Uterus (tissue), 4 donors: ENCODE measurements at places on chromosomes 13 and 19.

GRCh38 chr13:59885076-59885475 lies 278.7 kb downstream of the DIAPH3 start:
- no peak overlapping the region for H3K27ac ChIP-seq
- H3K27me3 ChIP-seq: no peaks in the 10 kb centered on the region
- H3K4me1 ChIP-seq: no peaks in the 10 kb centered on the region
- DNase-seq: no peak
- H3K4me3 ChIP-seq: no peak overlapping the region

GRCh38 chr13:95368998-95369397 lies 67.7 kb upstream of the ABCC4 start:
- no peaks in the 10 kb centered on the region for H3K4me1 ChIP-seq
- no peaks in the 10 kb centered on the region for H3K36me3 ChIP-seq
- no peaks in the 10 kb centered on the region for H3K27me3 ChIP-seq
- no peak overlapping the region for H3K4me3 ChIP-seq

DNA sequence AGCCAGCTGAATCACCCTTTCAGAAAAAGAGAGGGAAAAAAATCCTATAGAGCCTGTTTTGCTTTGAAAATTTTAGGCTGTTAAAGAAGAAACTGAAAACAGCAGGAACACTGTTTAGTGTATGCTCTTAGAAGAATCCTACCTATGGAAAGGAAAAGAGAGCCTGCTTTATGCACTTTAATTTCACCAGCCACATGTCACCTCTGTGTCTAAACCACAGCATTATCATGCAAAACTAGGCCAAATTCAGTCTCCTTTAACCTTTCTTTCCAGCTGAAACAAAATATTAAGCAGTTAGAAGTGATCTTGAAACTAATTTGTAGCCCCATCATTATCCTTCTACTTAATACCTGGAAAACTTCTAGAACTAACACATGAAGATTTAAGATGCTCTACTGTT lies 97.2 kb upstream of the MAB21L1 start:
- no peaks in the 10 kb centered on the region for H3K27me3 ChIP-seq
- H3K27ac ChIP-seq: no peak overlapping the region
- H3K4me3 ChIP-seq: no peak overlapping the region
- H3K4me1 ChIP-seq: no peaks in the 10 kb centered on the region
- no peak for DNase-seq

DNA sequence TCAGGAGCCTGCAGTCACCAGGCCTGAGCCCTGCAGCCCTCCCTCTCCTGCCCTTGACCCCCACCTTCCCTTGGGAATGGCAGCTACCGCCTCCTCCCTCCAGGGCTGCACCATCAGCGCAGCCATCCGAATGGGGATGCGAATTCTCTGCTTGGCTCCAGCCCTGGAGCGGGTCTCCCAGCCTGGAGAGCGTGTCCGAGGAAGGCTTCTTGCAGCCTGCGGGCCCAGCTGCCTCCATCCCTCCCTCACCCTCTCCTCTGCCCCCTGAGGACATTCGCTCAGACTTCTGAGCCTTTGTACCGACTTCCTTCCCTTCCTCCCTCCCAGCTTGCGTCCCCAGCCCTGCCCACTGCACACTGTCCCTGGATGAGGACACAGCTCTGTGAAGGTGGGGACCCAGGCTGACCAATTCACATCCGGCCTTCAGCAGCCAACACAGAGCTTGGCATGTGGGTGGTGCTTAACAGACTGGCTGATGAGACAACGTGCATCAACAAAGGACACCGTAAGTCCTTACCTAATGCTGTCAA lies 6.0 kb upstream of the NKPD1 start:
- H3K27ac ChIP-seq: no peak overlapping the region
- no peaks in the 10 kb centered on the region for H3K27me3 ChIP-seq
- no peak for DNase-seq
- H3K4me3 ChIP-seq: no peak overlapping the region

DNA sequence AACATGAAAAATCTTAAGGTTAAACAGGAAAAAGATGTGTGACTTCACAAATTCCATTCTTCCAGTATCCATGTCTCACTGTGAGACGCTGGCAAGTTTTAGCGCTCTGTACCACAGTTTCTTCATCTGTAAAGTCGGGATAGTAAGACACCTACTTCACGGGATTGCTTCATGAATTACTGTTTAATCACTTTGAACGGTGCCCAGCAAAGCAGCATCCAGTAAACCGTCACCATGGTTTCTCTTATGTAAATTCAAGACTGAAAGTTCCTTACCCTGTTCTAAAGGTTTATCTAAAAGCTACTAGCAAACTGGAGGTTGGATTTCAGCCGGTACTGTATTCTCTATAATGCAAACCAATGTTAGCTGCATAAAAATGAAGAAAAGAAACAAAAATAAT lies 53.5 kb downstream of the KATNAL1 start:
- DNase-seq: no peak
- no peak overlapping the region for H3K27ac ChIP-seq
- H3K4me1 ChIP-seq: no peaks in the 10 kb centered on the region
- no peaks in the 10 kb centered on the region for H3K36me3 ChIP-seq
- H3K4me3 ChIP-seq: no peak overlapping the region
- H3K27me3 ChIP-seq: no peaks in the 10 kb centered on the region

- DNase-seq: no peak
- H3K4me1 ChIP-seq: no peaks in the 10 kb centered on the region
- no peak overlapping the region for H3K4me3 ChIP-seq
- peaks cover 6% of the 10 kb centered on the region for H3K27me3 ChIP-seq
- H3K27ac ChIP-seq: no peak overlapping the region
Observed at GRCh38 chr13:53200498-53201453, 172.2 kb downstream of the OLFM4 start.

DNA sequence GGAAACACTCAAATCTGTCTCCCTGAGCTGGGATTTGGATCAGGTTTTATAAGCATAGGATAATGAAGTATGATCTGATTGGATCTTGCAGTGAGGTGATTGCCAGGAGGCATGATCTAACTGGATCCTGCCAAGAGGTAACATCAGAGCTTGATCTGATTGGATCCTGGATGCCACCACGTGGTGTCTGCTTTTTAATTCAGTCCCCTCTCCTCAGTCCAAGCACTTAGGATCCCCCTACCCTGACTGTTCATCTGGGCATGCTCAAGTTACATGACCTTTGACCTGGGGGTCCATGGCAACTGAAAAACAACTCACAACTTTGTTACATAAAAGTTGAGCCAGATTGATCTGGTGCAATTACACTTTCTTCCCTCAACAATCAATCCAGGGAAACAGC lies 47.5 kb upstream of the LSM14A start:
- H3K27me3 ChIP-seq: no peaks in the 10 kb centered on the region
- no peak overlapping the region for H3K27ac ChIP-seq
- no peaks in the 10 kb centered on the region for H3K36me3 ChIP-seq
- H3K4me1 ChIP-seq: no peaks in the 10 kb centered on the region
- no peak overlapping the region for H3K4me3 ChIP-seq
- no peak for DNase-seq

GRCh38 chr13:49791315-49791710 lies 1.2 kb downstream of the KPNA3 start:
- peak overlapping the region; percentile 92 for H3K27ac ChIP-seq
- peak overlapping the region; percentile 86 for H3K4me3 ChIP-seq
- no peak for DNase-seq
- H3K4me1 ChIP-seq: no peaks in the 10 kb centered on the region

DNA sequence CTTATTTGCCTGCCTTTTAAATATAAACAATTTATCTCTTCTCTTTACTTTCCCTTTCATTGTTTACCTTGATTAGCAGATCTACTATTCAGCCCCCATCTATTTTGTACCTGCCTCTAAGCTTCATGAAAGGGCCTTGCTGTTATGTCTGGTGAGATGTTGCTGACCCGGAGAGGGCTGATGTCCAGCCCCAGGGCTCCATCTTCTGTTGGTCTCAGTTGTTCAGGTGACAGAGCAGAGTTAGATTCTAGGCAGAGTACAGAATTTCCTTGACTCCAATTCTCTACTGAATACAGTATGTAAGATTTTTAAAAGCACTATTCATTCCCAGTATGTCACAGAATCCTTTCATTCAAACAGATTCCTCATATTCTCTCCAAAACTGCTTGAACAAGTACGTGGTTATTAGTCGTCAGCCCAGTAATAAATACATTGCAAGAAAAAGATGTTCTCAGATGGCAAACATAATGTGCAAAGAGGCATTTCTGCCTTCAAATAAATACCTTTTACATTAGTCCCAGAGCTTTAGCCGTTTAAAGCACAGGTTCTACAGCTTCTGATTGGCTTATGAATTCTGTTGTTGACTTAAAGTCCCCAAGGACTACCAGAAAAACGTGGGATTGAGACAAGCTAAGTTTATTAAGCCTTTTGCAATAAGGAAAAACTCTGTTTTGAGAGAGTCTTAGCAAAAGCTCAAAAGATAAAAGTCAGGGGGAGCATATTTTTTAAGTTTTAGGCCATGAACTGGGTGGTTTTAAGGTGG lies 159.1 kb downstream of the GPC5 start:
- no peaks in the 10 kb centered on the region for H3K36me3 ChIP-seq
- H3K27ac ChIP-seq: no peak overlapping the region
- no peaks in the 10 kb centered on the region for H3K4me1 ChIP-seq

- H3K27ac ChIP-seq: no peak overlapping the region
- H3K27me3 ChIP-seq: no peaks in the 10 kb centered on the region
- H3K4me1 ChIP-seq: no peaks in the 10 kb centered on the region
- no peak overlapping the region for H3K4me3 ChIP-seq
- H3K36me3 ChIP-seq: no peaks in the 10 kb centered on the region
- DNase-seq: no peak
Observed at GRCh38 chr13:73079359-73079758, 20.6 kb downstream of the KLF5 start.

DNA sequence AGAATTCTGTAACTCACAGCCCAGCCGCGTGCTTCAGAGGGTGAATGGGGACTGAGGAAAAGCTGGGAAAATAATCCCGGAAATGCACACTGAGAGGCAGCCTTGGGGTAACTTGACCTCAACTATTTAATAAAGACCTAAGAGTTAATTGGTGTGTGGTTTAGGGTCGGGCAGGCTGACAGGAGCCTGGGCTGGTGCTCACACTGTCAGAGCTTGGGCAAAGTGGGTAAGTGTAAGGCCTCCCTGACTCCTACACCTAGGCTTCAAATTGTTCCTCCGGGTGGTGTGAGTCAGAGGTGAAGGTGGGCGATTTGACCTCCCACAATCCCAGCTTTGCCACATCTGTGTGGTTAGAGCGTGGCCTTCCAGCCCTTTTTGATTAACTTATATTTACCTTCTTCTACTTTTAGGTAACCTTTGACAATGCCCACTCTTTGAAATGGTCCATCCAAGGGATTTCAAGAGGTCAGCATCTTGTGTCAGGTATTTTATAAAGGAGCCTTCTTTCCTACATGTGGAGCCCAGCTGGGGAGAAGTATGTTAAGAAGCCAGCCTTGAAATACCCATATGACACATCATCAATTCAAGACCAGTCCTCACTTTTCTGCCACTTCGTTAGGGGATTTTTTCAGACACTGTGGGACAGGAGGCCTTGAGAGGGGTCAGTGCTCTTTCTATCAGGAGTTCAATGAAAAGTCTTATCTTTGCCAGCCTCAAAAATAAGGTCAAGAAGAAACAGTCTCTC lies 114.2 kb downstream of the NUFIP1 start:
- H3K4me3 ChIP-seq: no peak overlapping the region
- no peak for DNase-seq
- H3K36me3 ChIP-seq: no peaks in the 10 kb centered on the region

- no peaks in the 10 kb centered on the region for H3K27me3 ChIP-seq
- no peak overlapping the region for H3K4me3 ChIP-seq
- peak; percentile 72 for DNase-seq
- peak overlapping the region; percentile 42 for H3K27ac ChIP-seq
- H3K4me1 ChIP-seq: no peaks in the 10 kb centered on the region
Observed at GRCh38 chr13:112812306-112813055, 122.6 kb downstream of the ATP11A start.

GRCh38 chr19:46731007-46731501 lies 14.1 kb upstream of the PRKD2 start:
- no peak overlapping the region for H3K4me3 ChIP-seq
- no peaks in the 10 kb centered on the region for H3K4me1 ChIP-seq
- no peaks in the 10 kb centered on the region for H3K27me3 ChIP-seq
- H3K27ac ChIP-seq: no peak overlapping the region

- H3K4me3 ChIP-seq: no peak overlapping the region
Observed at GRCh38 chr19:42629191-42629590, 34.5 kb upstream of the CEACAM8 start.

DNA sequence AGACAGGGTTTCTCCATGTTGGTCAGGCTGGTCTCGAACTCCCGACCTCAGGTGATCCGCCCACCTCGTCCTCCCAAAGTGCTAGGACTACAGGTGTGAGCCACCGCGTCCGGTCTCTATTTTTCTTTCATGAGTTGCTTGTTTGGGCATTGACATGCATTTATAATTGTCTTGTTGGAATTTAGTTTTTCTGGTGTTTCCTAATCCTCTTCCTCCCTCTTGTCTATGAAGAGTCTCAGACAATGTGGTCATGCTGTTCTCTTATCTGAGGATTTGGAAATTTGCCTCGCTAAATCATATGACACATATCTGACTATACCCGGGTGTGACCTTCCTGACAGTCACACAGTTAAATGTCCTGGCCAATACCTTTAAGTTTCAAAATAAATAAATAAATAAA lies 7.4 kb upstream of the CEACAM18 start:
- DNase-seq: no peak
- no peaks in the 10 kb centered on the region for H3K27me3 ChIP-seq
- H3K27ac ChIP-seq: no peak overlapping the region
- no peaks in the 10 kb centered on the region for H3K4me1 ChIP-seq
- H3K4me3 ChIP-seq: no peak overlapping the region

DNA sequence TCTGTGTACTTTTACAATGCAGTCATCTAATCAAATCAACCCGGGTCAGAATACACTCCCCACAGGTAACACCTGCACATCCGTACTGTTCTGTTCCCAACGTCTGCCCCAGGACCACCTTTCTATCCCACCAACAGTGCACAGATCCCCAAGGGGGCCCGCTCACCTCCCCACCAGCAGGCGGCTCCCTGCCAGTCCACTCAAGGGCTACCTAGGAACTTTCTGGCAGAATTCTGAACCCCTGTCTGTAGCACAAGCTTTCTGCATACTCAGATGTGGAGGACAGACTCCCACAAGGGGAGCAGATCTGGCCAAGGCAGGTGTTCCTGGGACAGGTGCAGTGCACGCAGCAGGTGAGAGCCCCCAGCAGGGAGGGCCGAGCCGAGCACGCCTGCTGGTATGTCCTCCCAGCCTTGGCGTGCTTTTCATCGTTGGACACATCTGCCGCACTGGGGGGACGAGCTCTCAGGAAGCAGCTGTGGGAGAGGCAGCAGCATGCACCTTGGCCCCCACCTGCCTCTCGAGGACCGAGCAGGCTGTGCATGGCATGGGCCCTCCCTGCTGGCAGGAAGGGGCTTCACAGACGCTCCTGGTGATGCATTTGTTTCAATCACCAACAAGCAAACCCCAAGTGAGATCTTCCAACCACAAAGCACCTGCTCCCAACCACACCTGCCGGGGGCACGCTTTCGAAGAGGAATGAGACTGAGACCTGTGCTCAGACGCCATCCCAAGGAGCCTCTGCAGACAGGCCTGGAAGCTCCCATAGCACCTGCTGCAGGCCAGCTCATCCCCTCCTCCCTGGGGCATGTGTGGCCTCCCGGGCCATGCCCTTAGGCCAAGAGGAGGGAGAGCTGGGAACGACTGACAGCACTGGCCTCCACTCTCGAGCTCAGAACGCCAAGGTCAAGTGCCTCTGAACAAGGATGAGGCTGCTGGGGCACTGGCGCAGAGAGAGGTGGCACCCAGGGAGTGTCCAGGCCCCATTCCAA lies 35.9 kb downstream of the RAB20 start:
- DNase-seq: no peak
- H3K27me3 ChIP-seq: no peaks in the 10 kb centered on the region
- no peaks in the 10 kb centered on the region for H3K4me1 ChIP-seq
- H3K27ac ChIP-seq: no peak overlapping the region

- no peak overlapping the region for H3K27ac ChIP-seq
- peaks cover 12% of the 10 kb centered on the region for H3K4me1 ChIP-seq
- peak overlapping the region; percentile 35 for H3K4me3 ChIP-seq
- DNase-seq: no peak
- H3K36me3 ChIP-seq: no peaks in the 10 kb centered on the region
Observed at GRCh38 chr19:1469255-1470054, 9.6 kb downstream of the C19orf25 start.
